Stimulated activated CD4-positive, alpha-beta T cell treated with anti-CD3 and anti-CD28 coated beads, Interleukin-4, amount 100 ng/mL, for 24 hours (primary cell): ENCODE measurements at places on chromosomes 16 and 17.

DNA sequence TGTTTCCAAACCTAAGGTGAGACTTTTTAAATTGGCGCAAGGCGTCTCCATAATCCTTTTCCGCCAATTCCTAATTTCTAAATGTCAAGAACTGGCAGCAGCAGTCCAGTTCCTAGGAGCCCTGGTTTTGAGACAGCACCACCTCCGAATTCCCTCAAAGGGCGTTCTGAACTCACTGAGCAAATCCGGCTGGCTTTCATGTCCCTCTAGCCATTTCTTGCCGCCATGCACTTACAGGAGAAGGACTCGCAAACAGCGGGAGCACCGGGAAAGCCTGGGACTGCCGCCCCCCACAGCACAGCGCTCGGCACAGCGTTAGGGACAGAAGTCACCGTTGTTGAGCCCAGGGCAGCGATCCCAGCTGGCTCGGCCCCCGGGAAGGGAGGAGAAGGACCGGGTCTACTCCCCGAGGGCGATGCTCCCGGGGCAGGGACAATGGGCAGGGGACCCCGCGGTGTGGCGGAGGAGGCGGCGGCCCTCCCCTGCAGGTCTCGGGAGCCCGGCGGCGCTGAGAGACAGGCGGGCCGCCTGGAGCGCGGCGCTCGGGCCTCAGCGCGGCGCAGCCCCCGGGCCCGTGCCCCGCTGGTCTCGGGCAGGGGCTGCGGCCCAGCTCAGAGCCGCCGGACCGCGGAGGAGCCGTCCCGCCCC is 545 bp downstream of the ARHGAP17 start:
- peak; percentile 17 for DNase-seq

GRCh38 chr17:36755586-36755985 is 154.2 kb downstream of the MRM1 start:
- peak; percentile 43 for DNase-seq

- no peak for DNase-seq
Measured at GRCh38 chr17:68612923-68613292, 11.7 kb upstream of the FAM20A start.

DNA sequence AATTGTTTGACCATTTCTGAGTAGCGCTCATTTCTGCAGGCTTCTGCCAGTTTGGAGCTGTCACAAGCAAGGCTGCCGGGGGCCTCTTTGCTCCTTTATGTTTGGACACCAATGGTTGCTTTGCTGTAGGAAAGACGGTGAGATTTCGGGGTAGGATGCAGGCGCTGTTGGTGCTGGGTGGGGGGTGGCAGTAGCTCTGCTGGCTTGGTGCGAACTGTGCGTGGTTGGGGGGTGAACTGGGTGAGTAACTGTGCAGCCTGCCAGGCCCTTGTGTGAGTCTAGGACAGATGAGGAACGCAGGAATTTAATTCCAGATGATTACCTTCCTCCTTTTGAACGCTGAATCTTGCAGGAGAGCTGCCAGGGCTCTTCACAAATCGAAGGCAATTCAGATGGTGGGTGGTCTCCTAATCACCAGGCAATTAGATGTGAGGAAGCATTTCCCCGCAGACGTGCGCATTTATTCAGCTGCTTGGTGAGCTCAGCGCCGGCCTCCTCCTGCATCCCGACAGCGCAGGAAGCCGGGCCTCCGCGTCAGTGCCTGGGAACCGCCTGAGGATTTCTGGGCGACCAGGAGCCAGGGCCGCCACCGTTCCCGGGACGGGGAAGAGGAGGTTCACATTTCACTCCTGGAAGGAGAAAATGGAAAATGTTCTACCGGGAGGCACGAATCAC is 154.4 kb downstream of the FOXL1 start:
- DNase-seq: no peak

DNA sequence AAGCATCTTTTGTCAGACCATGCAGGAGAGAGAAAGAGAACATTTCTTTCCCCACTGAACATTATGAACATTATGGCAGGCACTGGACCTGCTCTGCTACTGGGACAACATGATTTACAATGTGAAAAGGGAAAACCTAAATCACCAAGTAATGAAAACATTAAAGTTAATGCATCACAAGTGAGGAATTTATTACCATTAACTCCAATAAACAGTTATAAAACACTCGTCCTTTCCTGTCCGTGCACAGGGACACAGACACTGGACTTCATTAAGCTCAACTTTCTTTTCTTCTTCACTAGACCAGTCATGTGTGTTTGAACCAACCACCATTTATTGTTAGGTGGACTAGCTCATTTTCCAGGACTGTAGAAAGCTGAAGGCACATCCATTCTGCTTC is 95.4 kb downstream of the SNX11 start:
- no peak for DNase-seq

- DNase-seq: no peak
Measured at GRCh38 chr17:57447990-57448758, 191.9 kb downstream of the MSI2 start.

- no peak for DNase-seq
Measured at GRCh38 chr17:41178843-41179616, 1.0 kb upstream of the KRTAP4-2 start.

GRCh38 chr16:78513838-78514237 is 414.4 kb downstream of the WWOX start:
- DNase-seq: no peak

DNA sequence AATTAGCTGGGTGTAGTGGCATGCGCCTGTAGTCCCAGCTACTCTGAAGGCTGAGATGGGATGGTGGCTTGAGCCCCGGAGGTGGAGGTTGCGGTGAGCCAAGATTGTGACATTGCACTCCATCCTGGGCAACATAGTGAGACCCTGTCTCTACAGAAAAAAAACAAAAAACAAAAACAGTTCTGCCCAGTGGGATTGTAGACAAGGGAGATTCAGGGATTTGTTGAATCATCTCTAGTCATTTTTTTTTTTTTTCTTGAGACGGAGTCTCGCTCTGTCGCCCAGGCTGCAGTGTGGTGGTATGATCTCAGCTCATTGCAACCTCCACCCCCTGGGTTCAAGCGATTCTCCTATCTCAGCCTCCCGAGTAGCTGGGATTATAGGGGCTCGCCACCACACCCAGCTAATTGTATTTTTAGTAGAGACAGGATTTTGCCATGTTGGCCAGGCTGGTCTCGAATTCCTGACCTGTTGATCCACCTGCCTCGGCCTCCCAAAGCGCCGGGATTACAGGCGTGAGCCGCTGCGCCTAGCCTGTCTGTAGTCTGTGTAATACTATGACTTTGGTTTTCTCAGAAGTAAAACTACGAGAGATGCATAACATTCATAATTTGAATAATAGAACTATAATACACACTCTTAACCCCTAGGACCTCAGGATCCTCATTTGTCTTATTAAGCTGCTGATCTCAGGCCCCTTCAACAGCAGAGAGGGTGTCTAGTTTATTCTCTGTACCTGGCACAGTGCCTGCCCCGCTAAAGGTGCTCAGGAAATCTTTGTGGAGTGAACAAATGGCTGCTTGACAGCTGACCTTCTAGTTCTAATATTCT is 1.4 kb downstream of the TEN1 start:
- DNase-seq: no peak

DNA sequence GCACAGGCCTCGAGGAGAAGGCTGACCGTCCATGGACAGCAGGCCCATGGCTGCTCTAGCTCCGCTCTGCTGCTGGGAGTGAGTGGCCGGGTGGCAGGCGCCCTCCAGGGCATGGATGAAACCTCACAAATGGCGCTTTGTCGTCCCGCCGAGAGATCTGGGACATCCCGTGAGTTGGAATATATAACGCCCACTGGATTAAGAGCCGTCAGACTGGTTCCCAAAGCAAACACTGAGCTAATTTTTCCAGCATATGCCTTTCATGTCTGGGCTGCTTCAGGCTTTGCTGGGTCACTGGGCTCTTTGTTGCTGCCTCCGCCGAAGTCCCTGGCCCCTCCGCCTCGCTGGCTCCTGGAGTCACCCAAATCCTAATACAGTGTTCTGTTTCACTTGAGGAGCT is 266.3 kb downstream of the FOXL1 start:
- DNase-seq: no peak

DNA sequence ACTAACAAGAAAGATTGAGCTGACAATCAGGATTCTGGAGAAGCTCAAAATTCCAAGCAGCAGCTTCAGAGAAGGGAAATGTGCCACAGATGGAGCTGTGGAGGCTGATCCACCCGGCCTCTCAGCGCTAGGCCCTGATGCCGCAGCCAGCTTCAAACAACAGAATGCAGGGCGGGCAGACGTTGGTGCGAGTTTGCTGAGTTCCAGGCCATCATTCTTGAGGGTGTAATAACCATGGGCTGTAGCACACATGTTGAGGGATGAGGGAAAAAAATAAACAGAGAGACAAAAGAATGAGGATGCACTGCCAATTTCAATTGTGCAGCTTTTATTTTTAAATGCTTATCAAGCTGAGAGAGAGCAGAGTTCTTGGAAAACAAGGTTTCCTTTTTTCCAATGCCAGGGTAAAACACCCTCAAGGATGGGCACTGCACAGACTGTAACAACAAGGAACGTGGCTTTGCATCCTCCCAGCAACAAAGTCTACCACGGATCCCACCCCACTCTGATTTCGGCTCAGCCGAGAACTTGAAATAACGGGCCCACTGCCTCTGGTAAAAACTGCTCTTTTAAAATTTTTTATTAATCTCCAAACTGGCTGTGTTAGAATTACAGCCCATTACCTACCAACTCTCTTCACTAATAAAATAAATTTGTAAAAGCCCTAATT is 90.2 kb downstream of the SMG6 start:
- no peak for DNase-seq

DNA sequence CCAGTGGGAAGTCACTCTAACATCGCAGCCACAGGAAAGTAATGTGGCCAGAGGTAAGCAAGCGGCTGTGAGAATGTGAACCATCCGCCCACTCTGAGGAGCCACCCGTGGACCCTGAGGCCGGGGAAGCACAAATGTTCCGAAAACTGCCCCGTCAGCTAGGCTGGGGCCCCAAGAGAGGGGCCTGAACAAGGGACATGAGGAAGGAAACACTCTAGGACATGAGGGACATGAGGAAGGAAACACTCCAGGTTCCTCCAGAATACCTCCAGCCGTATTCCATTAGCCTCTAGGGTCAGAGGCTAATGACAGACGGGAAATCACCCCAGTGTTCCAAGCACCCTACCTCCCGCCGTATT is 317 bp downstream of the TEFM start:
- peak; percentile 5 for DNase-seq
